Pulmonary artery endothelial cell (primary cell): ENCODE measurements at places on chromosomes 6 and 20.

DNA sequence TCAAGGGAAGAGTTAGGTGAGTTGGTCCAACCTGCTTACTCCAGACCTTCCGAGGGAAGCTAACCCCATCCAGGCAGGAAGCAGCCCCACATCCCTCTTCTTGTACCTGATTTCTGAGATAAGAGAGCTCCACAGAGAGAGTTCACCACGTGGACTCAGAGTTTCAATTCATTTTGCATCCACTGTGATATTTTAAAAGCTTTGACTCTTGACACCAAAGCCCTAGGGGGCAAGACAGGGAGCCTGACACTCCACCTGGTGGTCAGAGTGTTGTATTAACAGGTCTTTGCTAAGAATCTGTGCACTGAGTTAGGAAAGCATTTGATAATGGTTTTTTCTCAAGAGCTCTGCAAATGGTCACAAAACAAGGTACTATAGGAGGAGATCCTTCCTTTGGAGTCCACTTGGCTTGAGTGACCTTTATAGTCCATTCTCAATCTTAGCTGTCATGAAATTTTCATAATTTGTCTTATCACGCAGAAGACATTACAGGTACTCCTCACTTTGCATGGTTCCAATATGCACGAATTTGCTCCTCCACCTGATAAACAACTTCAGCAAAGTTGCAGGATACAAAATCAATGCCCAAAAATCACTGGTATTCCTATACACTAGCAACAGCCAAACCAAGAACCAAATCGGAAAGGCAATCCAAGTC is 56.2 kb upstream of the RIPOR2 start:
- DNase-seq, result no peak

DNA sequence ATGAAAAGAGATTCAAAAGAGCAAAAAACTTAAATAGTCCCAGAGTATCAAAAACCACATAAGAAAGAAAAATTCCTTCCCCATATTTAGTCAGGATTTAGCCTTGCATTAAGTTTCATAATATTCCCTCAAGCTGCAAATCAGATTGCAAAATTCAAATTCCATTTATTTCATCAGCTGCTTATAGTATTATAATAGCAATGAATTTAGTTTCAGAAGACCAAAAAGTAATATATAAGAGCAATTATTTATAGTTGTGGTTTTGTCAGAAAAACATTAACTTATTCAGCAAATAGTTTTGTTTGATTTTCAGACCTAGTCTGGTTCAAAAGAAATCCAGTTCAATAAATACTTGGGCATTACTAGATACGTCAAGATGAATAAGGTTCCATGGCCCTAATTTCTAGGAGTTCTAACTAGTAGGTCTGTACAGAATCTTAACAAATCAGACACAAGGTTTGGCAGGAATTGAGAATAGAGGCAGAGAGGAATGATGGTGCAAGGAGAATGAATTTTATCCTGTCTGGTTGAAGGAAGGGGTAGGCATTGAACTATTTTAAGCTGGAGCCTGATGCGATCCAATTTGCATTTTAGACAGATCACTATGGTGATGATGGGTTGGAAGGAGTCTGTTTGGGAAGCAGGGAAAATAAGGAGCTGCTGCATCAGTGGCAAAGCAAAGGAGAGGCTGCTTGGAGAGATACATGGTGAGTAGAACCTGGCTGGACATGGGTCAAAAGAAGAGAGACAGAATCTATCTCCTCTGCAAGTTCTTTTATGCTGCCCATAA is 163.9 kb upstream of the STXBP5 start:
- DNase-seq, result no peak

DNA sequence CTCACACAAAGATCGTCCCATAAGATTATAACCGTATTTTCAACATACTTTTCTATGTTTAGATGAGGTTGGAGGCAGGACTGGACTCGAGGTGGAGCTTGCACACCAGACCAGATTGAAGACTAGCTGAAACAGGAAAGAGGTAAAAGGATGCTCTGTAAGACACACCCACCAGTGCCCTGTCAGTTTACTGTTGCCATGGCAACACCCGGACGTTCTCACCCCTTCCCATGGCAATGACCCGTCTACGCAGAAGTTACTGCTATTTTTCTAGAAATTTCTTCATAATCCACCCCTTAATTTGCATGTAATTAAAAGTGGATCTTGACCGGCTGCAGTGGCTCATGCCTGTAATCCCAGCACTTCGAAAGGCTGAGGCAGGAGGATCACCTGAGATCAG is 13.6 kb upstream of the SRSF6 start:
- no peak for DNase-seq

- no peak for DNase-seq
Observed at GRCh38 chr6:65638047-65638831, 68.8 kb downstream of the EYS start.

DNA sequence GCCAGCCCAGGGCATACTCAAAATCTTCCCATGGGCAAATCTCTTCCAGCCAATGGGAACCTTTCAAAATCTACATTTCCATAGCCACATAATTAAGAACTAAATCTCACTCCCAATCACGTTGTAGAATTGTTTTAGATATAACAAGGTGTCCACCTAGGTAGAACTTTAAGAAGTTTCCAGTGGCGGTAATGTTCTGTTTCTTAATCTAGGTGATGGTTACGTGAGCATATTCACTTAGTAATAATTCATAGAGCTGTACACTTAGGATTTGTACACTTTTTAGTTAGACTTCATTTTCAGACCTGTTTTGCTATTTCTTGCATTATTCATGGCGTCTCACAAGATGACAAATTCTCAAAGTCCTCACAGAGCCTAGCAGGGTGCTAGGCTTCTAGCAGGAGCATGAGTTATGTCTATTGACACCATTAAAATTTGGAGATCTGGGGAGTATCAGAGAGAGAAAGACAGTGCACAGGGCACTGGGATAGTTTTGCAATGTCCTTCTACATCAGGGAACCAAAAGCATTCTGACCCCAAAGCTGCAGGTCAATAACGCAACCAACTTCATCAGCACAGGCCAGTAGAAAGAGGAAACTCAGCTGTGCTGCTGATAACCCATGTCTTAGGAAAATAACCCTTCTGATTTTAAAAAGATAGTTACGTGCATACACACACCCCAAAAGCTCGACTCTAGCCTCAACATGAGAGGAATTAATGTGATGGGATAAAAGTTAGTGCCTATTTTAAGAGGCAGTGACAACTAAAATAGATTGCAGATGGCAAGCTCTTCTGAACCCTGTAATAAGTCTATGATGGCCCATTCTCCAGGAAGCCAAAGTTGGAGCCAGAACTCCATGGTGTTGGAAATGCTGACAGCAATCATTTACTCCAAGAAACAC is 518.1 kb upstream of the JARID2 start:
- DNase-seq, result no peak

DNA sequence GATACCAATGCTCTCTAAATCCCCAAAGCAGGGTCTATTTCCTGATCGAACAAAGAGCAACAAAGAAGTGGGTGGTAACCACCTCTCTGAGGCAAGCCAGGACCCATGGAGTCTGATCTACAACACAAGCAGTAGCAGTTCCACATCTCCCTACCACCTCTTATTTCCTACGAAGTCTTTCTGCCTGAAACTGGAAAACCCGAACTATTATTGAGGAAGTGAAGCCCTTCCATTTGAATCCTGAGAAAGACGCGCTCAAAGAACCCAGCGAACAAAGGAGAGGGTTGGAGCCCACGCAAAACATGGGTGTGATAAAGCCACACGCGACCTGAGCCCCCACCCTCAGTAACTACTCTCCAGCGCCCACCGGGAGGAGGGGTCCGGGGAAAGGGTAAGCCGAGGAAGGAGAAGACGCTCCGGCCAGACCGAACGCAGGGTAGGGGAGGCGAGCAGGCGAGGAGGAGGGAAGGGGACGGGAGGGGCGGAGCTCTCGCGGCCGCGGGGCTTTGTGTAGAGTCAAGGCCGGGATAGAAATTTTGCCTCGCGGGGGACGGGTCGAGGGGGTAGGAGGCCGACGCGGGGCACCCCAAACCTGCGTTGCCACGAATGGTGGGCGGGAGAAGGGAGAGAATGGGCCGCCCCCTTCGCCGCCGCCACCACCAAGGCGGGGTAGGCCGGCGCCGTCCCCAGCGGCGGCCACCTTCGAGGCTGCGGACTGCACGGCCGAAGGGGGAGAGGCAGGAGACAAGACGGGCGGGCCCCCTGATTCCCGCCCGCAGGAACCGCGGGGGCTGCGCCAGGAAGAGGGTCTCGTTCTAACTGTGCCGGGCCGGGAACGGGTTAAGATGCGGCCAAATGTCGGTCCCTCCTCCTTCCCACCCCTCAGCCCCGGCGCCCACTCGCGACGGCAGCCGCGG is 802 bp downstream of the HDAC2 start:
- no peak for DNase-seq

DNA sequence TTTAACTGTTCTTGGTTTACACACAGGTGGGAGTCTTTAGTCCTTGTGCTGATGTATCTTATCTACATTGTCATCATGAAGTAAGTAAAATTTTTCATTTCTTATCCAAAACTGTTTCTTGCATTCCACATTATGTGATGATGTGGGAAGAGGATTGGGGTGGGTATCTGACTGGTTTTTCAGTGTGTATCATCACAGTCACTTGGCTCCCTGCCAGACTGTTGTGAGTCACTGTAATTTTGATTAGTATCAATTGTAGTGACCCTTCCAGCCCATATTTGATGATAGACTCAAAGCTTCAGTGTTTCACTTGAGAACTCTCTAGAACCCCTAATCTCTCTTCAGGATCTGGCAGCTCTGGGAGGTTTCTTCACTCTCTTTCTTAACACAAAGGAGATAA is 84.5 kb upstream of the RIN2 start:
- DNase-seq, result no peak

- no peak for DNase-seq
Observed at GRCh38 chr6:76166874-76167273, 94.4 kb upstream of the IMPG1 start.

DNA sequence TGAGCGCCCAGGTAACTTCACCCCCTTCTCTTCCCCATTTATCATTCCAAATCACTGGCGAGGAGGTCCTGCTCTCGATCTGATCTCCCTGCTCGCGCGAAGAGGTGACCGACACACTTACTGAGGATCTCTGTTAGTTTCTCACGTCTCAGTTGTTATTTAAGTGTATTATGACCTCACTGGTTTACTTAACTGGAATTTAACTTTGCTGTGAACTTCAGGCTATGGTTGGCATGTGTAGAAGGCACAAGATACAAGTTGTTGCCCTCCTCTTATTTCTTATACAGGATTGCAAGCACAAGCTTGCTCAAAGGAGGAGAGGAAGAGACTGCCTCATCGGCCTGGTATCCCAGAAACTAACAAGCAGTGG is 1.2 kb downstream of the RNF217 start:
- no peak for DNase-seq

GRCh38 chr20:57678340-57678739 is 31.5 kb downstream of the PMEPA1 start:
- DNase-seq, result no peak
